Left lung (tissue), 14 donors: ENCODE measurements at places on chromosomes 4 and X. TPM values are rescaled to one million over a fixed set of nuclear protein-coding genes. Genes with fewer than 3 reads are reported as not detected.

TCEAL2 gene
- total RNA-seq = 4.4 TPM

PGRMC1 gene
- 91.9 TPM for total RNA-seq

SLC7A11 gene
- total RNA-seq = 13.2 TPM

- no peaks in the 10 kb centered on the region for H3K4me1 ChIP-seq
- no peak overlapping the region for H3K27ac ChIP-seq
- H3K36me3 ChIP-seq = no peaks in the 10 kb centered on the region
- H3K27me3 ChIP-seq = no peaks in the 10 kb centered on the region
- no peak overlapping the region for H3K4me3 ChIP-seq
- DNase-seq = no peak
Observed at GRCh38 chr4:3011456-3012220, 48.3 kb downstream of the GRK4 start.

DNA sequence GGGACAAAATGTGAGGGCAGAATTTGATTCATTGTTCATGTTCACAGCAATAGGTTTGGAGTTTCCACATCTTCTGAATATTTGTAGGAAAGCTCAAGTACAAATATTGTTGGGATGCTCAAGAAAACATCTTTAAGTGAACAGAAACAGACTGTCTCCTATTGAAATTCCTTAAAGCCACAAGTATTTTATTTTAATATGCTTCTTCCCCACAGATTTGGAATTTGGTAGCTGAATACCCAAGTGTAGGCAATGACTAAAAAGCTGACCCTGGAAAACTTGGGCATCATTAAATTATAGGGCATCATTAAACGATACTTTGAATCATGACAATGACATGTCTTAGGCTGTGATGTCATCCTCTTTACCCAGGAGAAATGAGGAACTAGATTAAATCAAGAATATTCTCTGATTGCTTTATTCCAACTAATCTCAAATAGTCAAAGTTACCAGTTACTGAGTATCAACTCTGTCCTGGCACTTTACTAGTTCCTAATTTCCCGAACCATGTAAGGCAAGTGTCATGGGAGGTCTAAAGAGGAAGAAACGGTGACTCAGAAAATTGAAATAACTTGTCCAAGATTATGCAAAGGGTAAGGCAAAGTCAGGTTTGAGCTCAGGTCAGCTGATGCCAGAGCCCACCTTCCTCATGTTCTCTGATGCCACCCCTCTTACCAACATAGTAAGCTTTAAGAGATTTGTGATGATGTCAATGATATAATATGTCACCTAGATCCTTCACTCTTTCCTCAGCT lies 223.1 kb upstream of the LEF1 start:
- H3K36me3 ChIP-seq = no peaks in the 10 kb centered on the region
- no peak for DNase-seq
- H3K27me3 ChIP-seq = no peaks in the 10 kb centered on the region
- H3K4me1 ChIP-seq = no peaks in the 10 kb centered on the region
- H3K27ac ChIP-seq = no peak overlapping the region
- no peak overlapping the region for H3K4me3 ChIP-seq

ETDA gene
- not detected for total RNA-seq

DNA sequence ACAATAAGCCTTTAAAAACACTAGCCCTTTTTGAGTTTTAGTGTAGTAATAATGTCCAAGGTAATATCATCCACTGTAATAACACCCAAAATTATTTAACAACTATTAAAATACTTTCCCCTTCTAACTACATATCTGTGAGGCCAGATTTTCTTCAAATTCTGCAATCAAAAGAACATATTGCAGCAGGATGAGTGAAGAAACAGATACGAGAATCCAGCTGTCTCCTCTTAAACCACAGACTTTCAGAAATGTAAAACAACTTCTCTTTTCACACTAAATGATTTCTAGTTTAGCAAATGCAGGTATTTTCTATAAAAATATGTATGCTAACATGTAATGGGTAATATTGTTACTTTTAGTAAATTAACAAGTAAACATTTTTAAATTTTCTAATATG lies 148.9 kb downstream of the PRDM5 start:
- no peaks in the 10 kb centered on the region for H3K36me3 ChIP-seq
- DNase-seq = no peak
- no peak overlapping the region for H3K4me3 ChIP-seq
- peaks cover 5% of the 10 kb centered on the region for H3K4me1 ChIP-seq
- no peaks in the 10 kb centered on the region for H3K27me3 ChIP-seq

GRCh38 chrX:1218286-1218685 lies 5.8 kb upstream of the CRLF2 start:
- no peak for DNase-seq
- no peaks in the 10 kb centered on the region for H3K36me3 ChIP-seq
- H3K4me3 ChIP-seq = no peak overlapping the region
- H3K27me3 ChIP-seq = no peaks in the 10 kb centered on the region
- no peaks in the 10 kb centered on the region for H3K4me1 ChIP-seq

DNA sequence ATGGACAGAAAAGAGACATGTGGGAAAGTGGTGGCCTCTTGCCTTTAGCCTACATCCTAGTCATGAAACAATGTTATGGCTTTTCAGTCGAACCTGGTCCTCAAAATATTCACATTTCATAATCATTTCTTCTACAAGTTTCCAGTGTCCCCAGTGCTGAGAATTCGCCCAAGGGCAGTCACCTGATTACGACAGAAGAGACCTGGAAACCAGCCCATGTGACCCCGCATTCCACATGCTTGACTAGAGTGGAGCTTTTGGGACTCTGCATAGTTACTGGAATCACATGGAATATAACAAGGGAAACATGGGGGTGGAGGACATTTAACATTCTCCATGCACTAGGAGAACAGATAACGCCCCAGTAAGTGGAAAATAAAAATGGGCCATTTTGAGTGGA lies 100.1 kb downstream of the PPARGC1A start:
- DNase-seq = no peak
- H3K4me1 ChIP-seq = no peaks in the 10 kb centered on the region
- no peak overlapping the region for H3K4me3 ChIP-seq
- H3K27me3 ChIP-seq = no peaks in the 10 kb centered on the region

PAGE4 gene
- not detected for total RNA-seq

DNA sequence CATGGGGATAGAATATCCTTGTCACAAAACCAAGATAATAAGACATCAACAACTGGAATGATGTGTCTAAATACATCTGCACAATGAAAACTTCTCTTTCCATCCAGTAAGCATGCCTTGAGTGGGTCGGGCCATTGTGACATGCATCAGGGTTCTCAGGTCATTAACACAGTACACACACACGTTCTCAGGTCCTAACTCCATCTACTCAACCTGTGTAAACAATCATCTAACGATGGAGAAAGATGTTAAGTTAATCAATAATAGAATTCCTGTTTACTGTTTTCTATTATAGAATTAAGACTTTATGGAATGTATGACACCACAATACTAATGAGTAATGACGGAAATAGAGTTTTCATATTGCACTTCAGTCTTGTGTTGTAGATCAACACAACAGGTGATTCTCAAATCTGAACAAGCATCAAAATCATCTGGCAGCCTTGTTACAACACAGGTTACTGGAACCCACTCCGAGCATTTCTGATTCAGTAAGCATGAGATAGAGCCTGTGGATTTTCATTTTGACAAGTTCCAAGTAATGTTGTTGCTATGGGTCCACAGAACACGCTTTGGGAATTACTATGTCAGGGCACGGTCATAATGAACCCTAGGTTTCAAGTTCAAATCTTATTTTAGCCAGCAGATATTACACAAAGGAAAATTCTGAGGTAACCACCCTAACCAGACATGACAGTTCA lies 315.8 kb upstream of the TEX13C start:
- H3K27me3 ChIP-seq = no peaks in the 10 kb centered on the region
- H3K36me3 ChIP-seq = no peaks in the 10 kb centered on the region
- H3K27ac ChIP-seq = no peak overlapping the region
- no peak for DNase-seq
- no peaks in the 10 kb centered on the region for H3K4me1 ChIP-seq
- no peak overlapping the region for H3K4me3 ChIP-seq

NPY5R gene
- total RNA-seq = 0.29 TPM

DNA sequence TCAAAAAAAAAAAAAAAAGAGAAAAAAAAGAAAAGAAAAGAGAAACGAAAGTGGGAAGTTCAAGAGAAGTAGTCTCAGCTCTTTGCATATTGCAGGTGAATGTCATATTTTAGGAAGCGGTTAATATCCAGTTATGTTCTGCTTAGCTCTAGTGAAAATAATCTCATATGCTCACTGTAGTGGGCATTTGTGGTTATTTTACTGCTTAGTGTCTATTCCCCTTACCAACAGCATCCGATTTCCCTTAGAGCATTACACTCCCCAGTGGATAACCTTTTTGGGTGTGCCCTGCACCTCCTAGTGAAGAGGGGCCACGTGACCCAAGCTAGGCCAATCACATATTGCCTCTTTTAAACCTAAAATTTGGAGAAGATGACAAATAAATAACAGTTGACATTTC lies 111.2 kb upstream of the ZNF827 start:
- no peaks in the 10 kb centered on the region for H3K27me3 ChIP-seq
- H3K36me3 ChIP-seq = no peaks in the 10 kb centered on the region
- H3K4me1 ChIP-seq = no peaks in the 10 kb centered on the region
- H3K27ac ChIP-seq = no peak overlapping the region

KLHL13 gene
- total RNA-seq = 4.1 TPM

ANK2 gene
- total RNA-seq = 31.5 TPM

ADGRL3 gene
- total RNA-seq = 8.0 TPM

MAP9 gene
- total RNA-seq = 20.7 TPM

DNA sequence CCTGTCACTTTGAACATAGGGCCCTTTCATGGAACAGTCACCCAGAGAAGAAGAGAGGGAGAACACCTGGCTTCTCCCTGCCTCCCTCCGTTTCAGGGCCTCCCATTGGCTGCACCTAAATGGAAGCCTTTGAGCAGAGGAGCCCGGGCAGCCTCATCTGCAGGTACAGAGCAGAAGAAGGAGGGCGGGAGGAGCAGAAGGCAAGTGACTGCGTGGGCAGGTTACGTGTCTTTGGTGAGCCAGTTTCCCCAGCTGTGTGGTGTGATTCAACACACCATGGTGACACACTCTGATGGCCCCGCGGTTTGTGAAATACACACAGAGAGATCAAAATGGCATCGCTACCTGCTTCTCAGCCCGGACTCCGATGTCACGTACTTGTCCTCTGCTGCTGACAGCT lies 431 bp downstream of the C4orf50 start:
- no peaks in the 10 kb centered on the region for H3K4me1 ChIP-seq
- no peak for DNase-seq
- no peak overlapping the region for H3K27ac ChIP-seq
- no peaks in the 10 kb centered on the region for H3K36me3 ChIP-seq

GRCh38 chrX:132716006-132716405 lies 227.2 kb upstream of the MBNL3 start:
- no peaks in the 10 kb centered on the region for H3K27me3 ChIP-seq
- no peak for DNase-seq
- no peaks in the 10 kb centered on the region for H3K36me3 ChIP-seq
- no peak overlapping the region for H3K4me3 ChIP-seq

DNA sequence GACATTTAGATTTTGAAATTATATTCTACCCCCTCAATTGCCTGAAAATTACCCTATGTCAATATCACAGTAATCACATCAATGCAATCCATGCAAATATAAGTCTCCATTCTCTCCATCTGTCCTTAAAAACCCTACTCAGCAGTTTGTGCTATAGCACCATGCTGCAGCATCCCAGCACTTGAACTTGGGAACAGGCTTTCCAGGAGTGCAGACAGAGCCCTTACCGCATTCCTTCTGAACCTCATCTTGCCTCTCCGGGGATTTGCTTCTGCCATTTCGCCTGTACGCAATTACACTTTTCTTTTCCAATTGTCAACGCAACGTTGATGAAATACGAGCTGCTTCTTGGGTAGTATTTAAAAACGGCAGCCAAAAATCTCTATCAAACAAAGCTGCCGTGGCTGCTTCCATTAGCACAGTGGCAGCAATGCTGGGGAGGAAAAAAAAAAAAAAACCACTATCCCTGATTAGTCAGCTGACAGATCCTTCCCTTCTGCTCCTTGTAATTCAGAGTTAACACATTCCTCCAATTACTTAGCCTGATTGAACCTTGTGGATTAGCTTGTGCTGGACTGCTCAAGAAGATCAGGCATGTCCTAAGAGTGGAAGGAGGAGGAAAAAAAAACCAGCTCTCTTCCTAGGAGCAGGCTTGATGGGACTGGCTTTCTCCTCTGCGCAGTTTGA lies 65.6 kb downstream of the MCF2 start:
- no peaks in the 10 kb centered on the region for H3K4me1 ChIP-seq
- no peaks in the 10 kb centered on the region for H3K36me3 ChIP-seq
- no peak overlapping the region for H3K4me3 ChIP-seq
- no peak for DNase-seq

- DNase-seq = no peak
- H3K4me3 ChIP-seq = no peak overlapping the region
- no peaks in the 10 kb centered on the region for H3K27me3 ChIP-seq
- H3K4me1 ChIP-seq = no peaks in the 10 kb centered on the region
Observed at GRCh38 chr4:126992910-126993309, 639.8 kb upstream of the INTU start.

DNA sequence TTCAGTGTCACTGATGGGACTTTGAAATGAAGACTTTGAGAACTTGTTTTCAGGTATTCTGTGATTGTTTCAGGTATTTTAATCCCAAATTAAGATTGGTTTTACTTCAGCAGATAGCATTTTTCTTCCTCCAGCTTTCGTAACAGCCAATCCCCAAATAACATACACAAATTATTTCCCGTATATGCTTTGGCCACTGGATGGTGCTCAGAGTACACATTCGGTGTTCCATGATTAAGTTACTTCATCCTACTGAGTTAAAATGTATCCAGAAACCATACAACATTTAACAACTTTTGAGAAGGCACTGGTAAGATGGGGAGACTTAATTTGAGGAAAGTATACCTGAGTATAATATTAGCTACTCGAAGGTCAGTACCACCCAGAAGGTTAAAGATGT lies 233.4 kb upstream of the FAM47A start:
- no peaks in the 10 kb centered on the region for H3K27me3 ChIP-seq
- no peak overlapping the region for H3K27ac ChIP-seq
- H3K4me1 ChIP-seq = no peaks in the 10 kb centered on the region
- DNase-seq = no peak

CCDC110 gene
- 2.1 TPM for total RNA-seq

GRCh38 chr4:167713756-167714155 lies 378.6 kb upstream of the ANXA10 start:
- no peak overlapping the region for H3K27ac ChIP-seq
- no peak for DNase-seq
- no peak overlapping the region for H3K4me3 ChIP-seq
- H3K27me3 ChIP-seq = no peaks in the 10 kb centered on the region

DNA sequence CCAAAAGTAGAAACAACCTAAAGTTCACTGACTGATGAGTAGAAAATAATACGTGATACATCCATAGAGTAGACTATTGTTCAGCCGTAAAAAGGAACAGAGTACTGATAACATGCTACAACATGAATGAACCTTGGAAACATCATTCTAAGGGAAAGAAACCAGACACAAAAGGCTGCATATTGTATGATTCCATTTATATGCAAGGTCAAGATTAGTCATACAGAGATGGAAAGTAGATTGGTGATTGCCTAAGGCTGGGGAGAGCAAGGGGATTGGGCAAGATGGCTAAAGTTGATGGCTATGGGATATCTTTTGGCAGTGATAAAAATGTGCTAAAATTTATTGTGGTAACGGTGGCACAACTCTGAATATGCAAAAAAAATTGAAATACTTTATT lies 209.1 kb downstream of the RELL1 start:
- H3K27ac ChIP-seq = no peak overlapping the region
- no peak for DNase-seq
- H3K27me3 ChIP-seq = peaks cover 5% of the 10 kb centered on the region
- no peak overlapping the region for H3K4me3 ChIP-seq
- no peaks in the 10 kb centered on the region for H3K4me1 ChIP-seq

GRCh38 chrX:14362721-14363120 lies 166.6 kb upstream of the GLRA2 start:
- no peak for DNase-seq
- no peaks in the 10 kb centered on the region for H3K27me3 ChIP-seq
- H3K36me3 ChIP-seq = no peaks in the 10 kb centered on the region
- no peak overlapping the region for H3K27ac ChIP-seq
- no peaks in the 10 kb centered on the region for H3K4me1 ChIP-seq
